ENCODE measurements at places on chromosomes 1 and 21.

GRCh38 chr1:245327360-245327759 lies 172.6 kb downstream of the KIF26B start:
- DNase-seq = no peak

GRCh38 chr1:178510155-178510554 lies 2.8 kb upstream of the TEX35 start:
- DNase-seq = no peak

DNA sequence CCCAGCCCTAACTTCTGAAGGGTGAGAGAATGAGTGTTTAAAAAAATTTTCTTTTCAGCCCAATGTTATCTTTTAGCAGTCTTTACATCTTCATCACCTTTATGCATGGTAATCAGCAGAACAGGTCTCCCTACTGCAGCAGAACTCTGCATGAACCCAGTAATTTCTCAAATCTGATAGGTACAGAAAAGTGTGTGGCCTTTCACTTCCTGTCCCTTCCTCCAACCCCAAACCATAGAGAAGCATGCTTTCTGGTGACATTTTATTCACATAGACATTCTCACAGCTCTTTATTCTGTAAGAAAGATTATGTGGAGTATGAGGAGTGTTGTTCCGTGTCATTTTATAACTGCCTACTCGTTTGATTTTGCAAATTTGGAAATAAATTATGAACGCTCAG lies 68.6 kb downstream of the RPAP2 start:
- no peak for DNase-seq

- DNase-seq = no peak
Observed at GRCh38 chr1:8077602-8078001, 51.5 kb upstream of the ERRFI1 start.

DNA sequence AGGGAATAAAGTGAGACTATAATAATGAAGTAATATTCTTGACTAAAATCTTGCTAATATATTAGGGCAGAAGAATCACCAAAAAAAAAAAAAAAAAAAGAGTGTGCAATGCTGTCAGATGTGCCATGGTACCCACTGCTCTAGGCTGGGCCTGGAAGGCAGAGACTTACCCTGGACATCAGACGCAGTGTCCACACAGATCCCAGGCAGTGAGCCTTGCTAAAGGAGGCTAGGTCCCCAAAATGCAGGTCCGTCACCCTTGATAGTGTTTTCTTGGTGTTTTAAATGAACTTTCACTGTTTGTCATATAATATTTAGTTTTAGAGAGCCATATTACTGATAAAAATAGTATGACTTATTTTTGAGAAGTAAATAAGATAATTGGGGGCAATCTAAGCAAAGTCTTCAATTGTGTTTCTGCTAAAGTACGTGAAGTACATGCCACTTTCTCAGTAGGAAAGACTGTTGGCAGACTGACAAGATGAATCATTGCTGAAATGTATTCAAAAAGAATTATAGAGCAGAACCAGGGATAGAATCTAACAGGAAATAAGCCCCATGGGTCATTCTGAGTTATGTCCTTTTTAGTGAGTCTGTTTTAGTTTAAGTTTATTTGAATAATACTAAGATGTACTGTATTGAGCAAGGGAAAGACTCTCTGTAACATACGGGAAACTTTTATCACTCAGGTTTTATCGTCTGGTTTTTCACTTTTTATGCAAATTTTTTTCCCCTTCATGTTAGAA lies 74.6 kb upstream of the PDC start:
- DNase-seq = peak; percentile 4

GRCh38 chr1:17869815-17870214 lies 114.7 kb downstream of the ACTL8 start:
- DNase-seq = no peak

DNA sequence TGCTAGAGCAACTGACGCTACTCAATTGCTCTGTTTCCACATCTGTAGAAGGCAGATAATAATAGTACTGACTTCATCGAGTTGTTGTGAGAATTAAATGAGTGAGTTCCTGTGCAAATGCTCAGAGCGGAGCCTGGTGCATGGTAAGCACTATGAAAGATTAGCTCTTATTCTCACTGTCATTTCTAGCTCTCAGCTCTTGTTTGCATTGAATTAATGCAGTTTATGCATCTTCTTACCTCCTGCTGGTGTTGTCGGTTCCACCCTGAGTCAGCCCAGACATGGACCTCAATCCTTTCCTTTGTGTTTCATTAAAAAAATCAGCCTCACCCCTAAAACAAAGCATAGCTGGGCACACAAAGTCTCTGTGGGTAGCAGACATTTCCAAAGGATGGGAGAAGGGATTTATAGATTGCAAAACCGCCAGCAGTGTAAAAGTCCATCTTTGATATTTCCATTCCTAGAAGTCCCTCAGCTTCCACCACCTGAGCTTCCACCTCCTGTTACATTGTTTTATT lies 254.4 kb upstream of the CSF3R start:
- no peak for DNase-seq

Measured in inflammatory macrophage treated with lipopolysaccharide for 4 hours (primary cell).